A172 (cell line): ENCODE measurements at places on chromosomes 1 and 21.

GRCh38 chr1:171814692-171815091 lies 26.6 kb upstream of the DNM3 start:
- DNase-seq: no peak

- no peak for DNase-seq
These were observed 427.7 kb downstream of the MATN1 start for GRCh38 chr1:30295674-30296073.

DNA sequence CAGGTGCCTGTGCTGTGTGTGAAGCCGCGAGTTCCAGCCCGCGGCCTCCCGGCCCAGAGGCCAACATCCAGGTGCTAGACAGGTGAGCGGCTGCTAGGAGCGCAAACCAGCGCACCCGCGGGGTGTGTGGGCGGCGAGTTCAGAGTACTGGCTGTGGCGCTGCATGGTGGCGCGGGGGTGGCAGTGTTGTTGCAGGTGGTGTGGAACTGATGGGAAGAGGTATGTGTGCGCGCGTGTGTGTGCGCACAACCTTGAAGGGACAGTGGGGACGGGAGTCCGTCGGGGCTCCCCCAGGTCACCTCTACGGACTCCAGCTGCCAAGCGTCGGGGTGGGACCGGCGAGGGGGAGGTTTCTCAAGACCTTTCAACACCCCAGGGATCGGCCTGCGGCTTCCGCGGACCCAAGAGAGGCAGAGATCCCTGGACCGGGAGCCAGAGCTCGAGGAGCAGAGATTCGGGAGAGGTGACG lies 433 bp upstream of the DMBX1 start:
- no peak for DNase-seq

DNA sequence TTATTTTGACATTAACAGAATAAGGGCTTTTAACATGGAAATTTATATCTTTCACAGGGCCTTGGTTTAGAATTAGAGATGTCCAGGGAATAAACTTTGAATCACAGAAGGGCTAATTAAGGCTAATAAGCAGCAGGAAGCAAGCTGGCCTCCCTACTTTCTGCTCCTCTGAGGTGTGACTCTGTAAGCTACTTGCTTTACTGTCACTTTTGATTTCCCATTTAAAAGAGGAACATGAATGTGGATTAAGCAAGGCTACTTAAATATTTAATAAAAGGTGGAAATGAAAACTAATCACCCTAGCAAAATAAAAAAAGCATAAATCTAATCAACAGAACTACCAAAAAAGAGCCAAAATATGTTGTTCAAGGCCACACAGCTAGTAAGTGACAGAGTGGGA lies 28.9 kb upstream of the CD5L start:
- DNase-seq: no peak
